ENCODE measurements at places on chromosomes 5 and 9. TPM values are rescaled to one million over a fixed set of nuclear protein-coding genes. Genes with fewer than 3 reads are reported as not detected.

DNA sequence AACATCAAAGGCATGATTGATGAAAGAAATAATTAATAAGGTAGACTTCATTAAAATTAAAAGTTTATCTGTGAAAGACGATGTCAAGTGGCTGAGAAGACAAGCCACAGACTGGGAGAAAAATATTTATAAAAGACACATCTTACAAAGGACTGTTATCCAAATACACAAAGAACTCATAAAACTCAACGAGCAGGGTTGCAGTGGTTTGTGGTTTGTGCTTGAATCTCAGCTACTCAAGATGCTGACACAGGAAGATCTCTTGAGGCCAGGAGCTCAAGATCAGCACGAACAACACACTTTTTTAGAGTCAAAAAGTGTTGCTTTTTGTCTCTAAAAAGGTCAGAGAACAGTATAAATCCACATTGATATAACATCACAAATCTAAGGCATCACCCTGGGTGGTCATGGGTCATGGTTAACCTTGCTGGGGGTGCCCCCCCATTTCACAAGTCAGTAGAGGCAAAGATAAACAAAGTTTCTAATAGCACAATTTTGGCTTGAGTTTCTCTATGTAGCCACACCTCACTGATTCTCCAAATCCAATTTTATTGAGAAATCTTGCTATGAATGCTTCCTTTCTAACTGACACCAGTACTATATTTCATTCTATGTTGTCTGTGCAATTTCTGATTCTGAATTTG, 342.9 kb upstream of the RPS23 start:
- DNase-seq = no peak

GRCh38 chr9:113796646-113797426, 79.3 kb upstream of the ZNF618 start:
- DNase-seq = no peak

- no peak for DNase-seq
Observed at GRCh38 chr9:112002847-112003457, 106.3 kb downstream of the UGCG start.

The ROPN1L gene
- total RNA-seq = 0.20 TPM

The GDNF gene
- total RNA-seq = 0.20 TPM

GRCh38 chr5:72692231-72692637, 124.2 kb upstream of the TNPO1 start:
- no peak for DNase-seq

DNA sequence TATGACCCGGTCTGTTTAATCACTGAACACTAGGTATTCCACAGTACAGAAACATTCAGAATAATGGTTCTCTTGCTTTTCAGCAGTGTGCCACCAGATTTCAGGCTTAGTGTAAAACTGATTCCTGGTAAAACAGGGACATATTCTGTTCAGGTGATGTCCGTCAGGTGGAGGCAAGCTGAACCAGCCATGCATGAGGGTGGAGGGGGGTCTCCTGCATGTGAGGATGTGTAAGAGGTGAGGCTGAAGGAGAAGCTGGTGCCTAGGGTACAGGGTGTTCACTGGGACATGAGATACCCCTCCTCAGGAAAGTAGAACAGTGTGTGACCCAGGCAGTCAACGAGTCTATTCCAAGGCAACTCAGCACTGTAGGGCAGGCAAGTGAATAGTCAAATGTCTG, 563.9 kb downstream of the BNC2 start:
- no peak for DNase-seq

GRCh38 chr9:126146254-126147145, 180.1 kb upstream of the MVB12B start:
- DNase-seq = no peak

DNA sequence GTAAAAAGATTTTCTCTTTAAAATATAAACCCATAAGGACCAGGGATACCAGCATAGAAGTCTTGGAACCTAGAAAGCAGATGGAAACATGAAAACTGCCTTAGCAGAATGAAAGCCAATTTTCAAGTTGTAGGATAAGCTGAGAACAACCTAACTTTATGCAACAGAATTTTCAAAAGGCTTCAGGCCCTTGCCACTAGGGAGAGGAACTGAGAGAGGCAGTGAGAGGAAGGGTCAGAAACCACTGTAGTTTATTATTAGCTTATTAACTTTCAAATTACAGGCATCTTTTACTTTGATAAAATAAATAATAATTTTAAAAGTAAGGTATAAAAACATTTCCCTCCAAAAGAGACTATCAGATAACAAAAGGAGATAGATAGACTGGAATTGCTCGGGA, 33.4 kb downstream of the FAM81B start:
- no peak for DNase-seq

DNA sequence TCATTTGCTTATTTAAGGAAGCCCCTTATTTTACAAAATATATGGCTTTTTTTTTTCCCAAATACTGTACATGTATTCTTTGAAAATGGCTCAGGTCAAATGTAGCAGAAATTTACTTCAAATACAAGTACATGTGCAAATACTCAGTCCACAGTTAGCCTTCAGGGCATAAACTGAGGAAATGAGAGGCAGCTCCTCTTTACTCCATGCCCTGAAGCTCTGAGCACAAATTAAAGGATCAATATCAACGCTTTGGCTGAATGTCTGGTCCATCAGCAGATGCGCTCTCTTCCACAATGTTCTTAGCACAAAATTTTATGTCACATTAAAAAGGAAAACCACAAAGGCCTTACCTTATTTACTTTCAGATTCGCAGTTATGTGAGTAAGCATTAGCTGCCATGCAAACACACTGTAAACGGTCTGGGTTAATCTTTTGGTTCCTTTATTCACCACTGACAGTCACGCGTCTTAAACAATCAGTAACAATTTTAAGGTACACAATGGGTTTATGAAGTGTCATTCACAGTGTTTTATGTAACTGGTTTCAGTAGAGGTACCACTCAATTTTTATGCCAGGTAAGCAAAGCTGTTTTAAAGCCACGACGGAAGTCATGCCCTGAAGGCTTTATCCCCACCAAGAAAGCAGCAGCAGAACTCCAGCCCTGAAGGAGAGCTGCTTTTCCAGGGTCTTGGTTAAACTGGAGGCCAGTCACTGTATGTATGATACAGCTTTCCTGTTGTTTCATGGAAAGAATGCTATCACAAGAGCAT, 103.4 kb downstream of the OTULIN start:
- DNase-seq = no peak

The SPATA31C1 gene
- total RNA-seq = not detected

GRCh38 chr5:958701-959571, 49.7 kb upstream of the NKD2 start:
- DNase-seq = peak; percentile 39

DNA sequence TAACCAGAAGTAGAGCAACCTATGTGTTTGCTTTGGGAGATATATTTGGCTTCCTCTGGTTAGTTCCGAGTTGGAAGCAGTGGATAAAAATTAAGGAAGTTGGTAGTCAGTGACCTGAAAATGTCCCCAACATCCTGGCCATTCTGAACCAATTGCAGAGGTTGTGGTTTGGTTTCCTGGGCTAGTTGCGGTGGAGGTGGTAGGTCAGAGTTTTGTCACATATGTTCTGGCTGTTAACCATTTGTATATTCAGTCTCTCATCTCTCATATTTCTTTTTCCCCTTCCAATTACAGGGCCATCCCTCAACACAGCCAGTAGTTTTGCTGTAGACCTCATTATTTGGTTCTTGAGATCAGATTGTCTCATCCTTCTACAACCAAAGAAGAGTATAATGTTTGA, 1026.9 kb downstream of the PTPRD start:
- DNase-seq = no peak

- DNase-seq = no peak
Observed at GRCh38 chr9:13292782-13293181, 13.3 kb upstream of the MPDZ start.

DNA sequence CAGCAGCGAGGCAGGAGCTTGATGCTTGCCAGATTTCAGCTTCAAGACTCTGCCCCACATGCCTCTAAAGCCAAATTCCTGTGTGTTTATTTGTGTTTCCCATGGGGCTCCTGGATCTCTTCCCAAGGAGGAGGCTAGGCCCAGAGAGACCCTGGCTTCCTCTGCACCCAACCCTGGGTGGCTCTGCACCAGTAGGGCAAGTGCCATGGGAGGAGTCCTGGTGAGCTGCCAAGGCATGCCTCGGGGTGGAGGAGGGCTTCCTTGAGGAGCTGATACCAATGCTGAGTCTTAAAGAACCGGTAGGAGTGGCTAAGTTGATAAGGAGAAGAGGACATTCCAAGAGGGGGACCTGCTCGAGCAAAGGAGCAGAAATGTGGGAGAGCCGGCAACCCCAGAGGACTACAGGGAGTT, 6.8 kb upstream of the TIFAB start:
- no peak for DNase-seq

- no peak for DNase-seq
Observed at GRCh38 chr5:36244076-36244475, 2.4 kb upstream of the NADK2 start.

GRCh38 chr5:15643731-15644130, 143.8 kb downstream of the FBXL7 start:
- no peak for DNase-seq

The NR2F1-AS1 gene
- total RNA-seq = 0.57 TPM

DNA sequence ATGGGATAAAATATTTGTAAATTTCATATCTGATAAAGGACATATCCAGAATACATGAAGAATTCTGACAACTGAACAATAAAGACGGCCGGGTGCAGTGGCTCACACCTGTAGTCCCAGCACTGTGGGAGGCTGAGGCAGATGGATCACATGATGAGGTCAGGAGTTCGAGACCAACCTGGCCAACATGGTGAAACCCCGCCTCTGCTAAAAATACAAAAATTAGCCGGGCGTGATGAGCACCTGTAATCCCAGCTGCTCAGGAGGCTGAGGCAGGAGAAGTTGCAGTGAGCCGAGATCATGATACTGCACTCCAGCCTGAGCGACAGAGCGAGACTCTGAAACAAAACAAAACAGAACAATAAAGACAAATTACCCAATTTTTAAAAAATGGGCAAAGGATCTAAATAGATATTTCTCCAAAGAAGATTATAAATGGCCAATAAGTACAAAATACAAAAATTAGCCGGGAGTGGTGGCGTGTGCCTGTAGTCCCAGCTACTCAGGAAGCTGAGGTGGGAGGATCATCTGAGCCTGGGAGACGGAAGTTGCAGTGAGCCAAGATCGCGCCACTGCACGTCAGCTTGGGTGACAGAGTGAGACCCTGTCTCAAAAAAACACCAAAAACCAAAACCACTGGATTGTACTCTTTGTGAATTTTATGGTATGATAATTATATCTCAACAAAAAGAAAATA, 9.6 kb upstream of the NSD1 start:
- DNase-seq = no peak

DNA sequence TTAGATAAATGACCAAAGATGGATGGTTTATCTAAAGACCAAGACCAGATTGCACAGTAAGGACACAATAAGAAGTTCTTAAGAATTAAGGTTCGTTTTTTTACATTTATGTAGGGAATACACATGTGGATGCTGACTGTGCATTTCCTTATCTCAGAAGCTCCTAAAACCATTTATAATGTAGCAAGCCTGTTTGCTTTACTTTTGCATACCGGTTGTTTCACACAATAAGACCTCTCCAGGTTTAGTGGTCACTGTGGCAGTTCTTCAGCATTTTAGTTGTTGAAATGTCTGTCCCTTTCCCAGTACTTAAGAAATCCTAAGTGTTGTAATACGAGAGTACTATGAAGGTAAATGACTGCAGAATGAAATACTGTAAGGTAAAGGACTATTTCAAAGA, 43.6 kb downstream of the BASP1 start:
- DNase-seq = no peak

DNA sequence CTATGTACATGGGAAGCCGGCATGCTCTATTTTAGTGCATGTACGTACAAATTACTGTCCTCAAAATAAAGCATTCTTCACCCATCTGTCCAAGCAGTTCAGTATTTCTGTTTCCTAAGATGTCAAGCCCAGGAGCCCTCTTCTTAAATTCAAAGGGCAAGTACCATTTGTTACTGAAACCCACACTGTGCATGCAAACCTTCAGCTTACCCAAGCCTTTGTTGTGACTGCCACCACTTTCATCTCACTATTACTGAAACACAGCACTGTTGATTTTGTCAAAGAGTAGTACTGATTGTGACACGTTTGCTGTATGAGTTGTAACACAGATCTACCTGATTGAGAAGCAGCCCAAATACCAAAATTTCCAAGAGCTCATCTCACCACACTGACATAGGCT, 390.4 kb upstream of the IZUMO3 start:
- DNase-seq = no peak

DNA sequence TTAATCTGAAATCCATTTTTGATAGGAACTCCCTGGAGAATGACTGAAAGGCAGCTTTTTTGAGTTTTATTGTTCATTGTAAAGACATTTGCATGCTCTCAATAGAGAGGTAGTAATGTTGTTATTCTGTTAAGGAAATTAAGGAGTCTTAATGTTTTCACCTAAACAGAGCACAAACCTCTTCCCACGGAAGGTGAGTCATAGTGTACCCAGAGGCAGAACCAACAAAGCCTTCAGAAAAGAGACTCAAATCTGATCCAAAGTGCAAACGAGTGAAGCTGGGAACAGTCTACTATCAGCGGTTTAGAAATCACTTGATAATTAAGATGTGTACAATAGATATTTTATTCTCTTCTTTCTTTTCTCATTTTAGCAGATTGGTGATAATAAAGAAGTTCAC, 470.5 kb downstream of the PLK2 start:
- no peak for DNase-seq

The FOXI1 gene
- not detected for total RNA-seq

DNA sequence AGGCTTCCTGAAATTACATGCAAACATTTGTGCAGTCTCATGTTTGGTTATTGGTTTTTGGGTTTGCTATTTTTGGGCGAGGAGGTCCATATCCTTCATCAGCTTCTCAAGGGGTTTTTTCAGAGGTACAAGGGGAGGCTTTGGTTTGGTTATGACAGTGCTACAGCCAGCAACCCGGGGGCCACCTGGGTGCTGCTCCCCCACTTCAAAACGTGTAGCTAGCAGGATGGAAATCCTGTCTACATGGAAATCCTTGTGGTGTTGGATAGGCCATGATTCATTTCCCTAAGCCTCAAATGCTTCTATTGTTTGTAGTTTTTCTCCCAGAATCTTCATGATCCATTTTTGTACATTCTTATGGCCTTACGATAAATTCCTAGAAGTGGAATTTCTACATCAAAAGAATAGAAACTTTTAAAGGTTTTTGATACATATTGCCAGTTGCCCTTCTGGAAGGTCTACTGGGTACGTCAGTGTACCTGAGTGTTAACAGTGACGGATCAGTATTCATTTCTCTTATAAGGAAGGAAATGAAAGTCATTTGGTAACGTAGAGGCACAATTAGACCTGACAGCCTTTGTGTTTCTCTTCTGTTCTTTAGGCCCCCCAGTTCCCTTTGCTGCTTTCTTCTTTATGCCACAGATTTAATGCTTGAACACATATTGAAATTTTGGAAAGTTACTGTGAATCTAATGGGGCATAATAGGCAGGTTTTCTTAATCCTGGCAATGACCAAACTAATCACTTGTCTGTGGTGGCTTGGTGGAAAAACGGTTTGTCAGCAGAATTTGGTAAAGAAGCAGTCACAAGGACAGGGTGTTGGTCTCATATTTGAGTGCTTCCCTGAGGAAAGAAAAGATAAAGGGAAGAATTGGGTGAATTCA, 69.7 kb upstream of the ABL1 start:
- no peak for DNase-seq

- DNase-seq = no peak
Observed at GRCh38 chr9:83582029-83582428, 40.9 kb upstream of the IDNK start.

Measured in left ventricle myocardium superior (tissue), 1 donor.